ENCODE measurements at places on chromosomes 2 and 18. TPM values are rescaled to one million over a fixed set of nuclear protein-coding genes. Genes with fewer than 3 reads are reported as not detected.

The RAX gene
- not detected for total RNA-seq

The HOXD3 gene
- total RNA-seq: 22.3 TPM

The SP5 gene
- total RNA-seq: 3.5 TPM

The ADGRF3 gene
- 1.0 TPM for total RNA-seq

The GNAL gene
- total RNA-seq: 12.1 TPM

The CFLAR gene
- total RNA-seq: 137 TPM

The COLEC12 gene
- 8.1 TPM for total RNA-seq

The NEURL3 gene
- total RNA-seq: 1.3 TPM

The B4GALT6 gene
- 19.5 TPM for total RNA-seq

The CNOT9 gene
- total RNA-seq: 118 TPM

The NAGK gene
- 87.5 TPM for total RNA-seq

The CYP1B1 gene
- total RNA-seq: 14.3 TPM

The CRYGD gene
- not detected for total RNA-seq

The RAD51AP2 gene
- 11.1 TPM for total RNA-seq

The C18orf54 gene
- total RNA-seq: 16.0 TPM

The HSPE1 gene
- total RNA-seq: 43.3 TPM

The TMEM17 gene
- total RNA-seq: 6.6 TPM

The ADD2 gene
- total RNA-seq: 5.1 TPM

The KIF1A gene
- total RNA-seq: 37.0 TPM

The SIX3 gene
- total RNA-seq: 0.19 TPM

The MAIP1 gene
- total RNA-seq: 18.7 TPM

The SKOR2 gene
- total RNA-seq: 1.4 TPM

The TRIB2 gene
- total RNA-seq: 189 TPM

The B3GNT7 gene
- 3.3 TPM for total RNA-seq

The LRP1B gene
- 0.79 TPM for total RNA-seq

The EFHD1 gene
- total RNA-seq: 16.5 TPM

The GPR45 gene
- total RNA-seq: 0.68 TPM

The ARHGAP28 gene
- total RNA-seq: 76.8 TPM

The GATA6 gene
- total RNA-seq: 50.5 TPM

The GRP gene
- total RNA-seq: 0.37 TPM

The SIX2 gene
- 1.1 TPM for total RNA-seq

The ADAM23 gene
- 19.5 TPM for total RNA-seq

The FSHR gene
- 22.0 TPM for total RNA-seq

The UGT1A4 gene
- total RNA-seq: not detected

The CNDP1 gene
- 1.3 TPM for total RNA-seq

The HOXD9 gene
- total RNA-seq: 15.7 TPM

The CNRIP1 gene
- total RNA-seq: 5.8 TPM

The SCG2 gene
- total RNA-seq: 0.31 TPM

The TYMS gene
- 24.4 TPM for total RNA-seq

The ANKRD30BL gene
- total RNA-seq: 41.0 TPM

The SERPINB13 gene
- not detected for total RNA-seq

The ANKRD29 gene
- total RNA-seq: 17.5 TPM

The TGFA gene
- 0.62 TPM for total RNA-seq
